Left kidney (tissue), 8 donors: ENCODE measurements at places on chromosomes 1 and 21.
A peak's percentile ranks its signal among the peaks of the same experiment; 100 is the strongest.

- DNase-seq = no peak
These were observed 180.7 kb downstream of the HIVEP3 start for GRCh38 chr1:41738006-41738405.

- no peak for DNase-seq
These were observed 102.7 kb downstream of the PTPRU start for GRCh38 chr1:29338908-29339575.

DNA sequence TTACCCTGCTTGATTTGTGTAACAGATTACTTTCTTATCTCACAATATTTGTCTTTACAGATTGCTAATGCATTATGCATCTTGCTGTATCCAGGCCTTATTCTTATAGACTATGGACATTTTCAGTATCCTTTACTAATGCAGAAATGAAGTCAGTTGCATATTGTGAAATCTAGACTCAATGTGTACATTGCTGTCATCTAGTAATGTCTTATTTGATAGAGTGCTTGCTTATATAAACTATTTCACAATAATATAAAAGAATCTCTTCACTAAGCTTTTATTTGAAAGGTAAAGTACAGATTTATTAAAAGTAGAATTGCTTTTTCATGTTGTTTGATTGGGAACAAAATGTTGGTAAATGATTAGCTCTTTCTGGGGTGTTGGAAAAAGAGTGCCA is 39.6 kb downstream of the ALG6 start:
- DNase-seq = no peak

DNA sequence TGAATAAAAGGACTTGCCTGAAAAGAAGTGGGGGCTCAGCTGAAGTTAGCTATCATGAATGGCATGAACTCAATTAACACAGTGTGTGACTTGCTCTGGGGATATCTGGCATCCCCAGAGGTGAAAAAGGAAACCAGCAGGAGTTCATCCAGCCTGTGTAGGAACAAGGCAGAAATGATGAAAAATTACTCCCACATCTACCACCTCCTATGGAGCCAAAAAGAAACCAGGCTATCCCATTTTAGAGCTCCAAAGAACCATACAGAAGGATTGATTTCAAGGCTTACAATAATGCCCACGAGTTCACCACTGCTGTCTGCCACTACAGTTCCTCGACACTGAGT is 25.3 kb downstream of the TP53BP2 start:
- no peak for DNase-seq

DNA sequence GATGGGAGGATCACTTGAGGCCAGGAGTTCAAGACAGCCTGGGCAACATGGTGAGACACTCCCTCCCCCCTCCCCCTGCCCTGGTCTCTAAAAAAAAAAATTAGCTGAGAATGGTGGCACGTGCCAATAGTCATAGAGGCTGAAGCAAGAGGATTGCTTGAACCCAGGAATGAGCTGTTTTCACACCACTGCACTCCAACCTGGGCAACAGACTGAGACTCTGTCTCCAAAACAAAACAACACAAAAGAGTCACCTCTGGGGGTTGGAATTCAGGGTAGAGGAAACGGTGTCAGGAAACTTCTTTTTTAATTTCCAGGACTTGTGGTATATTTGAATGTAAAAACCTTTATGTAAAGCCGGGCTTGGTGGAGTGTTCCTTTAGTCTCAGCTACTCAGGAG is 43.2 kb downstream of the RHOU start:
- DNase-seq = no peak

DNA sequence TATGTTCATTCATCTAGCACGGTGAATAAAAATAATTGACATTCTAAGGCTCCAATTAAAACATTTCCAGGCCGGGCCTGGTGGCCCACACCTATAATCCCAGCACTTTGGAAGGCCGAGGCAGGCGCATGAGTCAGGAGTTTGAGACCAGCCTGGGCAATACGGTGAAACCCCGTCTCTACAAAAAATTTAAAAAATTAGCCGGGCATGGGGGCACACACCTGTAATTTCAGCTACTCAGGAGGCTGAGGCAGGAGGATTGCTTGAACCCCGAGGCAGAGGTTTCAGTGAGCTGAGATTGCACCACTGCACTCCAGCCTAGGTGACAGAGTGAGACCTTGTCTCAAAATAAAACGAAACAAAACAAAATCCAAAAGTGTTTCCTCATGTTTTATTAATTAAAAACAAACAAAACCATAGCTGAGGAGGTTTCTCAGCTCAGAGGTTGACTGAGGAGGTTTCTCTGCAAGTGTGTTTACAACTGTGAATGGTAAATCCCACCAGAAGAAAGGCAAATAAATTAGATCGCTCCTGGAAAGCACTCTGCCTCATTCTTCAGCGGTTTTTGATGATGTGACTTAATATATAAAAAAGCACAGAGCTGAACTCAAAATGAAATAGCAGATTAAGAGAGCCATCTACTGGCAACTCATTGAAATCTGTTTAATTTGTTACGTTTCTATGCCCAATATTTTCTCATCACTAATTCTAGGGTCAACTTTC is 37.7 kb upstream of the ATG4C start:
- DNase-seq = peak; percentile 50

GRCh38 chr1:119962296-119962968 is 66.1 kb upstream of the ADAM30 start:
- DNase-seq = no peak

GRCh38 chr1:178659789-178660208 is 65.2 kb upstream of the RALGPS2 start:
- no peak for DNase-seq

GRCh38 chr1:219432191-219432606 is 180.7 kb downstream of the ZC3H11B start:
- DNase-seq = no peak

GRCh38 chr1:9455487-9456234 is 83.6 kb upstream of the SLC25A33 start:
- peak; percentile 76 for DNase-seq

DNA sequence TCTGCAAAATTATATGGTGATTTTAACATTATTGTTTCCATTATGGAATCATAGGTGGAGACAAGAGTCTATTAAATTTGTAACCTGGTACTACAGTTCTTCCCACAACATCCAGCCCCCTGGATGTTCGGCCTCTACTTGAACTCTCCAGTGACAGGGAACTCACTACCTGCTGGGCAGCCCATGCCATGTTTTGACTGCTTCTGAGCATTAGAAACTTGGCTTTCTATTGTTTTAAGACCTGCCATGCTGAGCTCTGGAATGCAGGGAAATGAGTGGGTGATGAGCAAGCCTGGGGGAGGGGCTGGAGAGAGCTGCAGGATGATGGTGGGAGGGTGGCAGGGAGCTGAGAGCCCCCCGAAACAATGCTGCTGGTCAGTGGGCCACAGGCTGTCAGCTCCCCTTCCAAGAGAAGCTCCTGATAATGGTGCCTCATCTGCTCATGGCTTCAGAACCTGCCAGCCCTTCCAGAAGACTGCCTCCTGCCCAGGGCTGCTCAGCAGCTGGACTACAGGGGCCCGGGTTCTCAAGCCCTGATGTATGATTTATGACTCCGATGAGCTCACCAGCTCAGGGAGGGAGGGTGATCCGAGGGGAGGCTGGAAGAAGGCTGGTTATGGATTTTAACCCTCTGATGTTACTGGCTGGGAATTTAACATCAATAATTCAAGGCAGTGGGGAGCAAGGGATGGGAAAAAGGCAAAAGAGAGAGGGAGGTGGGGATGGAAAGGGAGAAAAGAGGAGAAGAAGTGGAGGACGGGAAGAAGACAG is 205.0 kb downstream of the HIVEP3 start:
- DNase-seq = peak; percentile 35

GRCh38 chr1:21888500-21888899 is 48.6 kb downstream of the HSPG2 start:
- no peak for DNase-seq

DNA sequence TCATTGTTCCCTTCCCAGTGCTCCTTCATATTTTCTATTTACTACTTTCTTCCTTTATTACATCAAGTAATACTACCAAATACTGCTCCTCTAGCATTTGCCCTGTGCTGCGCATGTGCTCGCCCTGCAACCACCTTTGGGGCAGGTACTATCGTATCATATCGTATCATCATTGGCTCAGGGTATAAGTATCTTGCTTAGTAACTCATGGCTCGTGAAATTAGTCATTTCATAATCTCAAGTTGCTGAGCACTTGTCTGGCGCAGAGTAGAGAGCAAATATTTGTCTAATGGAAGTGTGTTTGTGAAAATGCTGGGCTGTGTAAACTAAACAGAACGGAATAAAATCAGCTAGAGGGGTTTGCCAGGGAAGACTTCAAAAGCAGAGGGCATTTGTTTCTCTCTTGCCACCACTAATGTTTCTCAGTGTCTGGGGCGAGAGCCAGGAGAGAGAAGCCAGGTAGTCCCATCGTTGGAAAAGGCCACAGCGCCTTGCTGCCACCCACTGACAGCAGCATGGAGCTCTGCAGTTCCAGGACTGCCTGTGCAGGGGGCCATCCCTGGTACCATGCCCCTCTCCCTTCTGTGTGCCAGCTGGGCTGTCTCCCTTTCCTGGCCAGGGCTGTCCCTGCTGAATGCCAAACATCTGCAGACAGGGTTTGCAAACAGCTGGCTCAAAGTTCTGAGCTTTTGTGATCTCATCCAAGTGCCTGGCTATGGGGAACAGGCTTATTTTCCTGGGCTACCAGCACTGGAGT is 20.0 kb upstream of the CPT2 start:
- no peak for DNase-seq

GRCh38 chr1:94898491-94899385 is 28.2 kb downstream of the CNN3 start:
- no peak for DNase-seq

GRCh38 chr1:180586671-180587155 is 27.9 kb downstream of the OVAAL start:
- peak; percentile 32 for DNase-seq

DNA sequence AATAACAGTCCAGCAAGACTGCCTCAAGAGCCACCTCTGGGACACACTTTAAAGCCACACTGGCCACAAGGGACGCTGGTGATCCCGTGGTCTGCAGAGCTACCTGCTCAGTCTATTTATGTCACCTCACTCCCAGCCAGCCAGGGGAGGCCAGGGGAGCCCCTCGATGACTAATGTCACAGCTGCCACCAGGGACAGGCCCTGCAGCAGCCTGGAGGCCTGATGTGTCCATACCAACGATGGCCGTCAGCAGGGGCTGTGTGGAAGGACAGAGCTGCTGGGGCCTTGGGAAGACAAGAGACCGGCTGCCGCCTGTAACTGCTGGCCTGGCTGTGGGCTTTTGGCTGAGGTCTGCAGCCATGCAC is 71.0 kb downstream of the SIK1 start:
- DNase-seq = no peak

- DNase-seq = no peak
These were observed 73.9 kb upstream of the RRP15 start for GRCh38 chr1:218211241-218211640.

DNA sequence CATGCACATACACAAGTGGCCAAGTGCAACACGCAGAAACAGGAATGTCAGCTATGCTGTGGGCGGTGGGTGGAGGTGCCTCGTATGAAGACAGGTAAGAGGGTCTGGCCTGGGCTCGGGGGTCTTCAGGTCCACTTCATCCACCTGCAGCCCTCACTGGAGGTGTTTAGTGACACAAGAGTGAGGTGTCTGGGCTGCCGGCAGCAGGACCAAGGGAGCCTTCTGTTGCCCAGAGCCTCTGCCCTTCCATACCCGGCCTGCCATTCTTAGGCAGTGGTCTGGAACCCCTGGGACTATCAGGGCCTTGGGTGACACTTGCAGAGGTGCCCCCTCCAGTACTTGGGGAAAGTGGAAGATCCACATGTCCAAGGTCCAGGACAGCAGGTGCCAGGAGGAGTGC is 21.7 kb upstream of the ACTRT2 start:
- DNase-seq = no peak

DNA sequence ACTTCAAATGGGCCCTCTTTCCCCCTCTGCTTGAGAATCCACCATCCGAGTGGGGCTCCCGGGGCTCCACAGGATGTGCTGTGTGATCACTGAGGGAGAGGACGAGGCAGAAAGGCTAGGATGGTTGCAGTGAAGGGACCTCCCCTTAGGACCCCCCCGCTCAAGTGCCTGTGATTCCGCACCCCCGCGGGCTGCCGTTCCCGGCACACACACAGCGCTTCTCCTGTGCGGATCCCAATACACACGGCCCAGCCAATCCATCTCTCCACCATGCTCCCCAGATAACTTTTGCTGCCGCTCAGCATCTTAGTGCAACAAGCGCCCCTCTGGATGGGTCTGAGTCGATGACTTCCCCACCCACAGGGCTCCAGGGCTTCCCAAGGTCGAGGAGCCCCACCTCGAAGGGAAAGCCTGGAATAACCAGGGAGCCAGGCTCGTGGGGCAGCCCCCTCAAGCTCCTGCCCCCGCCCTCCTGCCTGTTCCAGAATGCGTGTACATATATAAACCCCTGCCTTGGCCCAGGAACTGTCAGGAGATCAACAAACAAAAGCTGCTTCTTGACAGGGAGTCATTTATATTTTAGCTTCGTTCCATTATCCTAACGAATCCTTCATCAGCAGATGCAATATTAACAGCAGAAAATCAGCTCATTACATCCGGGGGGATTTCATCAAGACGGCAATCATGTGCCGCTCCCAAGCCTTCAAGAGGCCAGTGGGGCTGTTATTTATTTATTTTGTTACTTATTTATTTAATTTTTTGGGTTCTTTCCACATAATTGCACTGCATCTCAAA is 83.7 kb downstream of the CASZ1 start:
- DNase-seq = no peak

DNA sequence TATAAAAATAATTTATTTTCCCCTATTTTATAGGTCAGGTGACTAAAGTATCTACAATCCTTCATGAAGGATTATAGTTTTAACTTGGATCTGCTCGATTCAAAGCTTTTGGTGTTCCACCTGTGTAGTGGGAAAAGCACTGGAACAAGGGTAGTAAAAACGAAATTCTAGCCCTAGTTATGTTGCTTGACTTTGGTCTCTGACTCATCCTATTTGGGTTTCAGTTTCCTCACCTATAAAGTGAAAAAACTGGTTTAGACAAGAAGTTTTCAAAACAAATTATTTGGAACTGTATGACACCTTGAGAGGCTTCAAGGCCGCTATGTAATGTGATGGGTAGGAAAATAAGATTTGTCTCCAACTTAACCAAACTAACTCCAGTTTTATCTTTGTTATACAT is 505.2 kb upstream of the ZRANB2 start:
- no peak for DNase-seq
